ENCODE measurements at places on chromosomes 5 and 9. TPM values are rescaled to one million over a fixed set of nuclear protein-coding genes. Genes with fewer than 3 reads are reported as not detected.

SLC34A1 gene
- 0.91 TPM for total RNA-seq

INSL6 gene
- total RNA-seq, result 0.47 TPM

ANXA6 gene
- 107 TPM for total RNA-seq

FAT2 gene
- 0.13 TPM for total RNA-seq

GGTA1 gene
- total RNA-seq, result 11.0 TPM

Measured in kidney (tissue), 22 donors.